ENCODE measurements at places on chromosomes 1 and 21.

GRCh38 chr1:115355069-115355468, 17.0 kb upstream of the NGF start:
- DNase-seq, result no peak

GRCh38 chr1:232657426-232658005, 27.6 kb upstream of the SIPA1L2 start:
- DNase-seq, result no peak

DNA sequence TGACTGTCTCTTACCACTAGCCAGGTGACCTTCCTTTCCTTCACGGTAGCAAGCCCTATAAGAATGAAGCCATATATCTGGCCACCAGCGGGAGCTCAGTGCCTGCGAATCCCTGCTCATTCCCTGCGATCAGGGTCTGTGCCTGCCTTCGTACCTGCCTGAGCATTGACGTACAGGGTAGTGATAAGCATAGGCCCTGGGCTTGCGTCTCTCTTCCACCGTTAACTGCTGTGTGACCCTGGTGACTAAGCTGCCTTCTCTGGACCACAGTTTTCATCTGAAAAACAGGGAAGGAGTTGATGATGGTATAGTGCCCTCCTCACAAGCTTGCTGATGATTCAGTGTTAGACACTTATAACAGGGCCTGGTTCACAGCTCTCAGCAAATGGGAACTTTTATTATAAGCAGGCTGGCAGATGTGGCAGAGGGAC, 4.1 kb downstream of the ZC3H12A start:
- DNase-seq, result no peak

- DNase-seq, result no peak
These were observed 2.1 kb upstream of the RGS1 start for GRCh38 chr1:192573499-192573898.

DNA sequence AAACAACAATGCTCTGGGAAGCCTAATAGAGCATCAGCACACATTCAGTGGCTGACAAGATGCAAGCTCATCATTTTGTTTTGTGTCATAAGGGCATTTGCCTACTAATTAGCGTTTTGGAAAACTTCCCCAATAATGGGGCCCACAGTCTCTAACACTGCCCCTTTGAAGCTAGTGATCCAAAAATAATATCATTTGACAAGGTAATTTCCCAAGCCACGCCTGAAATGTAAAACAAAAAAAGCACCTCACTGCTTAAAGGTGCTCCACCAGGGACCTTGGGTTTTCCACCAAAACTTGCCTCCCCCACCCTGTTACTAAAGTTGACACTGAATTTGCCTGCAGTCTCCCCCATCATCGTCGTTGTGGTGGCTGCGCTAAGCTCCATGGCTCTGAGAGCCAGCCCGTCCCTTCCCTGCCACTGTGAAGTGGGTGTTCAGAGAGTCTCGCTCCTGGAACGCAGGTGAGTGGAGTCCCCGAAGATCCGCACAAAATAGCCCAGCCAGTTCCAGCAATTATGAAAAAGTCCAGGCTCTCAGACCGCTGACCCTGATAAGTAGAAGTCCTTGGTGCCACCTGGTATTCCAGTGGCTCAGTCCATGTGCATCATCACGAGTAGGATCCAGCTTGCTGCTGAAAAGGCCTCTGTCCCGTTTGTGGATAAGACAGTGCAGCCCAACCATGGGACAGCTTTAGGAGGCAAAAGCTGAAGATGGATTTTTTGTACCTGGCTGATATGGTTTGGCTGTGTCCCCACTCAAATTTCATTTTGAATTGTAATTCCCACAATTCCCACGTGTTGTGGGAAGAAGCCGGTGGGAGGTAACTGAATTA, 52.2 kb downstream of the RAB3GAP2 start:
- no peak for DNase-seq

- DNase-seq, result no peak
These were observed 179.5 kb downstream of the PTPRU start for GRCh38 chr1:29415861-29416260.

GRCh38 chr1:38727684-38728584, 131.6 kb downstream of the RRAGC start:
- no peak for DNase-seq

DNA sequence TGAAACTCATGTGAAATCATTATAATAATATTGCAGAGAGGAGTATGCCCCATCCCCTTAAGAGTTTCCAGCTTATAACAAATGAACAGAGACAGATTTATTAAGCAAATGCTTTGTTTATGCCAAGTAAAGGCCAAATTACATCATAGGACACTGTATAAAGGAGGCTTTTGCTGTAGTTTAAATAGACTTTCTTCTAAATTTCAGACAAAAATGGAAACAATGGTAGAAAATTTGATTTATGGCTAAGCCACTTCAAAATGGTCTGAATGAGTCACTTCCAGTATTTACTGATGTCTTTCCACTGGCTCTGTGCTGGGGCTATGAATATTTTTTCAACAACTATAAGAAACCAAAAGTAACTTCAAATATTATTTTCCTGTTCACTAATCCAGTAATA, 81.1 kb upstream of the ST6GALNAC5 start:
- no peak for DNase-seq

GRCh38 chr1:199287647-199288046, 648.8 kb downstream of the PTPRC start:
- DNase-seq, result no peak

- DNase-seq, result no peak
These were observed 17.5 kb downstream of the COL9A2 start for GRCh38 chr1:40299366-40300248.

DNA sequence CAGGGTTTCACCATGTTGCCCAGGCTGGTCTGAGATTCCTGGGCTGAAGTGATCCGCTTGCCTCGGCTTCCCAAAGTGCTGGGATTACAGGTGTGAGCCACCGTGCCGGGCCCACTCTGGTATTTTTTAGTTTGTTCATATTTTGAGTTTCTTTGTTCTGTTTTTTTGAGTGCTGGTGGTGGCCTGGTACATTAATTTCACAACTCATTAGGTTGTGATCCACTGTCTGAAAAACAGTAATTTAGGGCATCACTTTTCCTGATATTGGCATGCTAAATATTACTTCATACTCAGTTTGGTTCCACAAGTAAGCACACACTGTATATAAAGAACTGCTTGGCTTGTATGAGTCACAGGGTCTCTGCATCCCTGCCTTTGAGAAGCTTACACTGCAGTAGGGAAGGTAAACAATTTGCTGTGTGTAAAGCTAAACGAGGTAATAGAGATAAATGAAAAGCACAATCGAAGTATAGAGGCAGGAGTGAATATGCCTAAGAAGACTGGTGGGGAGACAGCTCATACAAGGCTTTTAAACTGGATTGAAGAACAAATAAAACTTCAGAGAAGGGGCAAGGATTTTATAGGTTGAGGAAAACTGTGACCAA, 7.7 kb downstream of the SNX27 start:
- no peak for DNase-seq

DNA sequence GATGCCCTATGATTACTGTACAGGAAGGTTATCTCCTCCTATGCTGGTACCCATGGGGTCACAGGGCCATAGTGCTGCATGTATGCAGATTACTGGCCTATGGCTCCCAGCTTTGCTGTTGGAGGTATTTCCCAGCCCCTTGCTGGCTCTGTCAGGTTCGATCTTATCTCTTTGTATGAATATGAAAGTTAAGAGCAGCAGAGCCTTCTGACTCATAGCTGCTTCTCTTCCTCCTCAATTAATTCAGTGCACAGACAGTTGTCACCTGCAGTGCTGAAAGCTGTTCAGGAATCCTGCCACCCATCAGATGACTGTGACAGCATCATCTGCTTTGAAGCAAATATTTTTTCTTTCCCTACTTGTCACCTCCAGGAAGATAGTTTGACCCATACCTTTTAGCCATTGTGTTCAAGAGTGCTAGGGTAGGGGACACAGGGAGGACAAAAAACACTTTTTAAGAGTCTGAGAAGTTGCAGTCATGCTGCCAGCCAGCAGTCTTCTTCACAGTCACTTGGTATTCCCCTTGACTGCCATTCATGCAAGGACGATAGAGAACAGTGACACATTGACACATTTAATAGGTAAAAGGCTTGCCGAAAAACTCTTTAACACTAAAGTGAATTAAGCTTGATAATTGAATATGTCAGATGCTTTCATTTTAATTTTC, 73.1 kb downstream of the KIF1B start:
- no peak for DNase-seq

- DNase-seq, result no peak
These were observed 8.9 kb upstream of the INAVA start for GRCh38 chr1:200885623-200886402.

- DNase-seq, result no peak
These were observed 111.1 kb upstream of the ZP4 start for GRCh38 chr1:238001818-238002217.

GRCh38 chr1:205536759-205537361, 32.4 kb downstream of the CDK18 start:
- no peak for DNase-seq
